ENCODE measurements at places on chromosomes 3 and 15.

DNA sequence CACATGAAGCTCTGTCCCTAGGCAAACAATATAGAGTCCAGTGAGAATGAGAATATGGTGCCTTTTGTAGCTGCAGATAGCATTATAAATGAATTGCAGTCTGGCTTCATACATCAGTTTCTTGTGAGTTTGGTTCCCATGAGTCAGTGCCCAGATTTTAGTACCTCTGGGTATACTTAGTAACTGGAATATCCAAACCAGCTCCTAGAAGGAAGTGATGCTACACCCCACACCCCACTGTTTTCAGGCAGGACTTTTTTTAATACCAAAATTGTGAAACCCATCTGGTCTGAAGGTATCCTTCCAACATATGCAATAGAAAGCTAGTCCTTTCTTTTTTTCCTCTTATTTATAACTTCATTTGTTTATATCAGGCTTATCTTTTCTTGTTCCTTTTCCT is 42.1 kb upstream of the FOXP1 start:
- DNase-seq = no peak

DNA sequence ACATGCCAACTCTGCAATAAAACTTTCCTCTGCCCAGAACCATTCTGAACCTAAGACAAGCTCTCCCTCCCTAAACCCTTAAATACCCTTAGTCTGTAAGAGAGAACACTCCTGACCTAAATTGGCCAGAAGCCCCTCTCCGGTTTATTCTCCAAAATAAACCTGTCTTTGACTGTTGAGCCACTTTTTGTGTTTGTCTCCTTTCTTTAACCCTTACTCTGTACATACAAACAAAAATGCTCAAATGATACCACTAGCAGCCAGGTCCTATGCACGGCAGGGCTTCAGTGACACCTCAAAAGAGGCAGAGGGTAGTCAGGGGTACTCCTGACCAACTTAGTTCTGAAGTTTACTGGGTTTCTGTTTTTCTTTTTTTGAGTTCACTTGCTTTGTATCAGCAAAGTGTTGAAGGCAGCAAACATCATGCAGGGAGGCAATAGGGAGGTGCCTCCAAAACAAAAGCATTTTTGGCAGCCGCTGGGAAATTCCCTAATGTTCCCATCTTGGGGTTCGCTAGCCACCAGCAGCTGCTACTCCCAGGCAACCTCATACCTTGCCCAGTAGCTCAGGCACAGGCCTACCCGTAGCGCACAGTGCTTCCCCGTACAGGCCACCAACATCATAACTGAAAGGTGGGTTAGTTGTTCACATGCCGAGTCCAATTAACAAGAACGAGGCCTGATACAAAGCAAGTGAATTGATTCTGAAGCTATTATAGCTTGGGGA is 62.9 kb upstream of the GCNT3 start:
- DNase-seq = no peak

DNA sequence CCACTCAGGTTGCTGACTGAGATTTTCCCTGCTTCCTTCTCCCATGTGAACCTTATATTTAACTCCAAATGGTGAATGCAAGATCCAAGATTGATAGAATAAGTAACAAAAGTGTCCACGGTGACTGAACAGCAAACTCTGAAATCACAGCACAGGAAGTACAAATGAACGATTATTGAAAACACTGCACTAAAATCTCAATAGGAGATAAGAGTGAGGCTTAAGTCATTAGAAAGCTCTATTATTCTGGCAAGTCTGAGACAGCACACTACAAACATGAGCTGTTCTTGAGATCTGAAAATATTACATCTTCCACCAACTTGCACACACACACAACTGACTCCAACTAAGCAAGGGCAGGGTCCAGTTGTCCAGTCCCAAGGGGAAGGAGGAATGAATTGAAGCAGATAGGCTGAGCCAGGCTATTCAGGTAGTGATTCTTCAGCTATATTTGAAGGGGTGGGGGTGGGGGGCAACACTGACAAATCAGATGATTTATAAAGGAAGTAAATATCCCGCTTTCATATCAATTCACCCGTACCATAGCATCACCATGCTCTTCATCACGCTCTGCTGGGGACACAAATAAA is 2.9 kb downstream of the ZNF385D start:
- DNase-seq = no peak

DNA sequence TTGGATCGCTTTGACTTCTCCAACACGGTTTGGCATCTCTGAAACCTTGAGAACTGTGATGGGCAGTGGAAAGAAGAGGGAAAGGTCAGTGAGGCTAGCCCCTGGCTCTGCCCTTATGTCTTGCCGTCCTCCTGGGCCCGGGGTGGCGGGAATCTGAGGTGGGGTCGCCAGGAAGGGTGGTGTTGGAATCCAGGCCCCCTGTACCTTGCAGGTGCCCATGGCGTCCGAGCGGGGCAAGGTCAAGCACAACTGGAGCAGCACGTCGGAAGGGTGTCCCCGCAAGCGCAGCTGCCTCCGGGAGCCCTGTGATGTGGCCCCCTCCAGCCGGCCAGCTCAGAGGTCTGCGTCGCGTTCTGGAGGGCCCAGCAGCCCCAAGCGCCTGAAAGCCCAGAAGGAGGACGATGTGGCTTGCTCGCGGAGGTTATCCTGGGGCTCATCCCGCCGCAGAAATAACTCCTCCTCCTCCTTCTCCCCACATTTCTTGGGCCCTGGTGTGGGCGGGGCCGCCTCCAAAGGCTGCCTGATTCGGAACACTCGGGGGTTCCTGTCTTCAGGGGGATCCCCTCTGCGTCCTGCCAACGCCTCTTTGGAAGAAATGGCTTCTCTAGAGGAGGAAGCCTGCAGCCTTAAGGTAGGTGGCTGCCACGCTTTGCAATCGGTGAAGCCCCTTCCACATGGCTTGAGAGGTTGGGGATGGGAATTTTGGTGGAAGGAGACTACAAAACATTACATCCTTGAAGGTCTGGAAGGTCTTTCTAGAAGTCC is 907 bp downstream of the TATDN2 start:
- peak; percentile 73 for DNase-seq

- DNase-seq = no peak
These were observed 231.9 kb upstream of the UBE2E1 start for GRCh38 chr3:23573827-23574226.

GRCh38 chr15:22979238-22980188 is 655 bp downstream of the CYFIP1 start:
- DNase-seq = peak; percentile 59

DNA sequence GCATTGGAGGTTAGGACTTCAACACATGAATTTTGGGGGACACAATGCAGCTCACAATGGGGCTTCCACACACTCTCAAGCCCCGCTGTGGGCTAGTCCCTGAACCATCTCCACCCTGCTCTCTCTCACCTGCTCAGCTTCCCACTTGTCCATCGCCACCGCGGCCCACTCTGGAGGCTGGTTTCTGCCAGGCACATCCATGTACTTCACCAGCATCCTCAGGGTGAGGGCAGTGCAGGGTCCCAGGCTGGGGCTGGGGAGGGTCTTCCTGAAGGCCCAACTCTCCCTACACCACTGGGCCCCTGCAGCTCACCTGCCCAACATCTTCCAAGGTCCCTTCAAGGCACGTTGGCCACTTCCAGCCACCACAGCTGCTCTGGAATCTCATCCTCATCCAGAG is 46.4 kb downstream of the KLF15 start:
- DNase-seq = no peak

GRCh38 chr15:31341496-31342195 is 15.0 kb downstream of the KLF13 start:
- DNase-seq = no peak

GRCh38 chr3:174869448-174869847 is 10.3 kb downstream of the NAALADL2 start:
- DNase-seq = no peak

- DNase-seq = no peak
These were observed 21.7 kb downstream of the ATG3 start for GRCh38 chr3:112539825-112540650.

GRCh38 chr15:55403531-55403930 is 4.6 kb downstream of the CCPG1 start:
- DNase-seq = no peak

DNA sequence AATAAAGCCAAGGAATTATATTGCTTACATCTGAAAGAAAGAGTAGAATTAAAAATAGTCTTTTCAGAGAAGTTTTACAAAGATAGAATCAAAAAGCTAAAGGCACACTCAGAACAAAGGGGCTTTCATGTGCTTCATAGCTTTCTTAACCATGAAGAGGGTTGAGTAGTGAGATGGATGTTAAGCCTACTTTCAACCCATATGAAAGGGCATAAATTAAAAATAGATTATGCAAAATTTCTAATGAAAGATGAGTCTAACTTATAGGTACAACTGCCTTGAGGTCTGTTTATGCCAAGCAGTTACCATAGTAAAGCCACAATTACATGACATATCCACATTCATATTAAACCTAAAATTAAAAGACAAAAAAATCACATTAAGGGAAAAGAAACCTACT is 223.3 kb upstream of the ARHGEF26 start:
- no peak for DNase-seq
